ENCODE measurements at places on chromosomes 5 and 9.

GRCh38 chr5:4205398-4205797 lies 609.8 kb downstream of the IRX1 start:
- no peak for DNase-seq

- no peak for DNase-seq
Observed at GRCh38 chr9:28539434-28540070, 966.3 kb upstream of the C9orf72 start.

GRCh38 chr9:109880276-109881169 lies 100.5 kb downstream of the PALM2AKAP2 start:
- no peak for DNase-seq

GRCh38 chr9:93233033-93233432 lies 49.1 kb downstream of the WNK2 start:
- DNase-seq, result no peak

DNA sequence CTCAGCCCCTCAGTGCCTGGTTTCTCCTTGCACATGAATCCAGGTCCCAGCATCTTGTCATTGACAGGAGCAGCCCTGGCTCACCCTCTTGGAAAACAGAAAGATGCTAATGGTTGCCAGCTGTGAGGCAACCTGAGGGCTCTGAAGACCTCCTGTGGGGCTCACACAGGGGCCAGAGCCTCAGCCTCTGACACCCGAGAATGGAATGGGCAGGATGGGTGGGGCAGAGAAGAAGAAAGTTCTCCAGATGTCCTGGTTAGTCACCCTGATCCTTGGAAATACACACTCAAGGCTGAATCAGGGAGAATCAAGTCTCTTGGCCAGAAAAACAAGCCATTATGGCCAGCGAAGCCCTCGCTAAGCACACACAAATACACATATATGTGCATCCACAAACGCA lies 32.3 kb upstream of the SPATA31E1 start:
- no peak for DNase-seq

- no peak for DNase-seq
Observed at GRCh38 chr9:37908283-37908682, 4.4 kb upstream of the SLC25A51 start.

DNA sequence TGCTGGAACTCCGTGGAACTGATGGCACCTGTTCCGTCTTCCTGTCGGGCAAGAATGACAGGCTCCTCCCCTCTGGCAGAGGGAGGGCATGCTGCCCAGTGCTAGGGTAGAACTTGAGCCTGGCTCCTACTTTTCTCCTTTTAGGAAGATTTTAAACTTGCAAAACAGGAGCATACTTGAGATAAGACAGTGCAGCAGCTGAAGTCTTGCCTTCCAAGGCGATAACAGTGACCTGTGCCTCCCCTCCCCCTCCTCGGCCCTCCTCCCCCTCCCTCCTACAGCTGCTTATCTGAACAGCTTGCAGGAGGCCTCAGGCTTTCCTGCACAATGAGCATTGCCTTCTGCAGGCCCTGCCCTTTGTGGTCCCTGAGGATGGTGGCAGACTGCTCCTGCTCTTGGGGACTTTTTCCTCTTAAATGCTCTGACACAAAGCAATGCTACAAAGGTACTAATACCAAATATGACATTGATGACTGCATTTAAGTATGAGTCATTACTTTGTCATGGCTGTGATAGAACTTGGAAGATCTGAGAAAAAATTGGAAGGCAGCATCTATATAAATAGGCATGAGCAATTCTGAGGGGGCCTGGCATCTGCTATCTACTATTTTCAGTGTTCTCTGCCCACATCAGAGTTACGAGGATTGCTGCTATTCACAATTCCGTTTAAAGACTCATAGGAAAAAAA lies 2.0 kb downstream of the GADD45G start:
- DNase-seq, result no peak

GRCh38 chr5:56631719-56632118 lies 183.6 kb upstream of the MAP3K1 start:
- no peak for DNase-seq

GRCh38 chr9:17630531-17630949 lies 51.7 kb downstream of the SH3GL2 start:
- DNase-seq, result no peak

DNA sequence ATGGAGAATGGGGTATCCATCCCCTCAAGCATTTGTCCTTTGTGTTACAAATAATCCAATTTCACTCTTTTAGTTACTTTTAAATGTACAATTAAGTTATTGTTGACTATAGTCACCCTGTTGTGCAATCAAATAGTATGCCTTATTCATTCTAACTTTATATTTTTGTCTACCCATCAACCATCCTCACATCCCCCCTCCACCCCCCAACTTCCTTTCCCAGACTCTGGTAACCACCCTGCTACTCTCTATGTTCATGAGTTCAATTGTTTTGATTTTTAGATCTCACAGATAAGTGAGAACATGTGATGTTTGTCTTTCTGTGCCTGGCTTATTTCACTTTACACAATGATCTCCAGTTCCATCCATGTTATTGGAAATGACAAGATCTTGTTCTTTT lies 15.4 kb upstream of the RANBP17 start:
- DNase-seq, result no peak

DNA sequence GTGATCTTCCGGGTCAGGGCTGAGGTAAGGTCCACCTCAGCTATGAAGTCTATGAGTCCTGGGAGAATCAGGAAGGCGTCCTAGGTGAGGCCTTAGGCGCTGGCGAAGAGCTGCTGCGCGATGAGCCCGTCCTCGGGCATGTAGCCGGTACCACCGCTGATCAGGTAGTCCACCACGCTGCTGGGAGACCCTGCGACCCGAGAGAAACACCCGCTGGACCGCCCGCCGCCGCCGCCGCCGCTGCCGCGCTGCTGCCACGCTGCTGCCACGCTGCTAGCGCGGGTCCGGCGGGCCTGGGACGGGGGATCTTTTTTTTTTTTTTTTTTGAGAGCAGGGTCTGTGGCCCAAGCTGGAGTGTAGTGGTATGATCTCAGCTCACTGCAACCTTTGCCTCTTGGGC lies 8.0 kb upstream of the DCAF12 start:
- no peak for DNase-seq

GRCh38 chr5:149807176-149807575 lies 77.1 kb downstream of the PPARGC1B start:
- no peak for DNase-seq

GRCh38 chr5:119067450-119067849 lies 3.4 kb upstream of the DMXL1 start:
- no peak for DNase-seq

- no peak for DNase-seq
Observed at GRCh38 chr5:175471196-175471595, 7.2 kb upstream of the SFXN1 start.

DNA sequence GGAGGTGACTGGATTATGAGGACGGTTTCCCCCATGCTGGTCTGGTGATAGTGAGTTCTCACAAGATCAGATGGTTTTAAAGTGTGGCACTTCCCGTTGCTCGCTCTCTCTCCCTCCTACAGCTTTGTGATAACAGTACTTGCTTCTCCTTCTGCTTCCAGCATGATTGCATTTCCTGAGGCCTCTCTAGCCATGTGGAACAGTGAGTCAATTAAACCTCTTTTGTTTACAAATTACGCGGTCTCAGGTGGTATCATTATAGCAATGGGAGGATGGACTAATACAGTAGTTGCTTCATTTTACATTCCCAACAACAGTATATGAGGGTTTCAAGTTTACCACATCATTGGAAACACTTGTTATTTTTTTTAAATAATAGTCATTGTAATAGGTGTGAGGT lies 937.3 kb upstream of the ARRDC3 start:
- DNase-seq, result no peak

- no peak for DNase-seq
Observed at GRCh38 chr9:127912882-127913281, 4.0 kb downstream of the ST6GALNAC4 start.

DNA sequence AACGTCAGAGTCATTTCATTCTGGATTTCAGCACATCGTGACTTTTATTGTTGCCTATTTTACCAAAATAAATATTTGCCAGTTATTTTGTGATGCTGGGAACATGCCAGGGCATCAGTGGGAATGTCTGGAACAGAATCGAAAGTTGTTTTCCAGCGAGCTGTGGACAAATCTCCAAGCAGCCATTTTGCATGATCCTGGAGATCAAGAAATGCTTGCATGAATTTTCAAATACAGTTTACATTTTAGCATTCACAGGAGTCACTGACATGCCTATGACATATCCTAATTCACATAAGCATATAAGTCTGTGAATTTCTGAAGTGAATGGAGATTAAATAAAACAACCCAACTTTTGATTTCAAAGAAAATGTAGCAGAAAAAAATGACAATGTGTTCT lies 119.4 kb downstream of the VCAN start:
- DNase-seq, result no peak

DNA sequence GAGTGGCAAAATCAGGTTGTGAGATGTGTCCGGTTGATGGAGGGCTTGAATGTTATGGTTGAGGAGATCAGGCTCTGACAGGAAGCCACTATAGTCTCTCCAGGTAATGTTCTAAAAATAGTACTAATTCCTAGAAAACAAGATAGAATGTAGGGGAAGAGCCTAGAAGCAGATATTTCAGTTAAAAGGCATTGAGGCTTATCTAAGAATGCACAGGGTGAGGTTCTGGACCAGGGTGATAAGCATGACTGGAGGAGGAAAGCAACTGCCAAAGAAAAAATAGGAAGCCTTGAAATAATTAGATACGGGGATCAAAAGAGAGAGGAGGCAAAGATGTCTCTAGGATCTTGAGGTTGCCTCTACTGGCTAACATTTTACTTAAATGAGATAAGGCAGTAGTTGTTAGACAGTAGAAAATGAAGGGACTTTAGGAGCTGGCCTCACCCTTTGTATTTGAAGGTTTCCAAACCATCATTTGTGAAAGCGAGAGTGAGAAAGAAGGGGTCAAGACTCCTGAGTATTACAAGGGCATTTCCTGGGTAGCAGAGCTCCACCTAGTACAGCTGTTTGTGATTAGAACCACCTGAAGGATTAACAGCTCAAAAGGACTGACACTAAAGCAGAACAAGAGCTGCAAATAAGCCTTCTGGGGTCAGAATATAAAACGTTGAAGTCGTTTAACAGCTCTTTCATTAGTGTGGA lies 15.4 kb upstream of the ARL15 start:
- DNase-seq, result no peak

GRCh38 chr9:103277240-103277639 lies 282.1 kb downstream of the CYLC2 start:
- no peak for DNase-seq

DNA sequence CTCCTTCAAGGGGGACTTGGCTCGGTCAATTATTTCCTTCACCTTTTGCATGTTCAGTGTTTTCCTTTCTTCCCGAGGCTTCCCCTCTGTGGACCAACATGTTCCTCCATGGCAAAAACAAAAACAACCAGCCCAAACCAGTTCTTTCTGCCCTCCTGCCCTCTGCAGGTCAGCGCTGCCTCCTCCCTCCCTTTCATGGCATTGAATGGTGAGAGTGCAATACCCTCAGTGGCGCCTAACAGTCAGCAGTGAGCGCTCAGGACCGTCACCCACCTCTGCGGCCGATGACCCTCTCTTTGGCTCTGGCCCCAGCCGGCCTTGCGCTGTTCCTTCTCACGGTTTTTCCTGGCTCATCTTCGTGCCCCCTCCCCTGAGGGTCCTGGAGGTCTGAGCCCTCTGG lies 34.4 kb upstream of the GNE start:
- no peak for DNase-seq

- DNase-seq, result no peak
Observed at GRCh38 chr5:126452477-126452876, 29.3 kb downstream of the GRAMD2B start.

GRCh38 chr5:180628211-180628610 lies 21.2 kb downstream of the FLT4 start:
- DNase-seq, result no peak

DNA sequence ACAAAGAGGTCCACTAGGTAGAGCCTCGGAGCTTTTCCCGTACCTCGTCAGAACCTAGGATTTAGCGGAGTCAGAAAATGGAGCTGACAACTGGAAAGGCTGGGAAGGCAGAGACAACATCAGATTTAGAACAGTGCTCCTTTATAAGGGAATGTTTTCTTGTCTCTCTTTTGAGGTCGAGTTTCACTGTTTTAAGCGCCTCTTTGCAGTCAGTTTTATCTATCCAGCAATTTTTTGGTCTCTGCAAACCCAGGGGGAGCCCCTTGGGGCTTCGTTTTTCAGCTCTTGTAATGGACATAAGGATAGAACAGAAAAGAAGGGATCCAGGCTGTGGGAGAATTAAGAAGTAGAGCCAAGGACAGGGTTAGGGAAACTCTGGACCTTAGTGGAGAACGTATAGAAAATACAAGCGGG lies 80.5 kb downstream of the FNBP1 start:
- DNase-seq, result no peak

- DNase-seq, result no peak
Observed at GRCh38 chr9:72586388-72587130, 65.2 kb downstream of the TMC1 start.

GRCh38 chr5:138065102-138065501 lies 18.7 kb upstream of the WNT8A start:
- no peak for DNase-seq

GRCh38 chr5:15234366-15234765 lies 265.6 kb upstream of the FBXL7 start:
- DNase-seq, result no peak

DNA sequence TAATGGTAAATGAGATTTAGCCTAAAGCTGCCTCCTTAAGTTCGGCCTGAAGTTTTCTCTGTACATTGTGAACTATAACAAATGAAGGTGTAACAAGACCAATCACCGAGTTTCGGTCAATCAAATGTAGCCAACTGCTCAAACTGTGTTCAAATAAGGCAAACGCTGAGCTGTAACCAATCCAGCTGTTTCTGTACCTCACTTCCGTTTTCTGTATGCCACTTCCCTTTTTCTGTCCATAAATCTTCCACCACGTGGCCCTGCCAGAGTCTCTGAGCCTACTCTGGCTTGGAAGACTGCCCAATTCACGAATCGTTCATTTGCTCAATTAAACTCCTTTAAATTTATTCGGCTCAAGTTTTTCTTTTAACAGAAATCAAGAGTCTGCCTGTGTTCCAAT lies 193.5 kb upstream of the KLF9 start:
- DNase-seq, result no peak

GRCh38 chr9:120742951-120743416 lies 28.7 kb upstream of the MEGF9 start:
- DNase-seq, result no peak

DNA sequence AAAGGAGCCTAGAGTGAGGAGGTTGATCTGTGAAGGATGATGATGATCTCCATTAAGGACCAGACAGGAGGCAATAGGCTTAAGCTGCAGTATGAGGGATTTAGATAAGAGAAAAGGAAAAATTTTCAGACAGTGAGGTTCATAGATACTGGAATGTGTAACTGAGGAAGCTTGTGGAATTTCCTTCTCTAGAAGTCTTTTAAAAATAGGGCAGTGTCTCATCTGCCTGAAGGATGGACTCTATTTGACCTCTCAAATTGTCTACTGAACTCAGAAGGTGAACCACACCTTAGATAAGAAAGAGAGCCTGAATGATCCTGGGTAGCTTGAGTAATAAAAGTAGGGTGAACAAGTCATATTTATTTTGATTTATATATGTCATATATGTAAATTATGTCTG lies 148.2 kb upstream of the CDKN2B start:
- DNase-seq, result no peak

DNA sequence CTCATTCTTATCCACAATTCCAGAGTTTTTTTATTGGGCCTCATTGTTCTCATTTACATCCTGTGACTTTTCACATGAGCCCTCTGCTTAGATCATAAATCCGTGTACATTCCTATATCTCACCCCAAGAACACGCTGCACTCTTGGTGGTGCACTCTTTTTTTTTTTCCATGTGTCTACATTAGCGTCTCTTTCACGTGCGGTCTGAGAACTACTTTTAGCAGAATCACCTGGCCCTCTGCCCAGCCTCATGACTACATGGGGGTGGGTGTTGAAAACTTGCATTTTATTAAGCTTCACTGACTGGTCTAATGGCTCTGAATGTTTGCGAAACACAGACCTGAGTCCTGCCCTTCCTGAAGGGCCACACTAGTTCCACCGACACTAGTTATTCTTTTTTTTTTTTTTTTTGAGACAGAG lies 18.6 kb downstream of the C9orf57 start:
- no peak for DNase-seq
